ENCODE measurements at places on chromosomes 12 and 14.

DNA sequence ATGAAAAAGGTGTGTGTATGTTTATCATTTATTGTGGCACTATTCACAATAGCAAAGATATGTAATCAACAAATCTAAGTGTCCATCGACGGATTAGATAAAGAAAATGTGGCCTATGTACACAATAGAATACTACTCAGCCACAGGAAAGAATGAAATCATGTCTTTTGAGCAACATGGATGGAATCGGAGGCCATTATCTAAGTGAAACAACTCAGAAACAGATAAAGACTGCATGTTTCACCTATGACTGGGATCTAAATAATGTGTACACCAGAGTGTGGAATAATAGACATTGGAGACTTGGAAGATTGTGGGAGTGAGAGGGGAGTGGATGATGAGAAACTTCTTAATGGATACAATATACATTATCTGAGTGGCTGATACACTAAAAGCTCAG lies 44.0 kb downstream of the CCER1 start:
- DNase-seq, result no peak

GRCh38 chr14:87005280-87005679 lies 987.7 kb downstream of the GALC start:
- no peak for DNase-seq

DNA sequence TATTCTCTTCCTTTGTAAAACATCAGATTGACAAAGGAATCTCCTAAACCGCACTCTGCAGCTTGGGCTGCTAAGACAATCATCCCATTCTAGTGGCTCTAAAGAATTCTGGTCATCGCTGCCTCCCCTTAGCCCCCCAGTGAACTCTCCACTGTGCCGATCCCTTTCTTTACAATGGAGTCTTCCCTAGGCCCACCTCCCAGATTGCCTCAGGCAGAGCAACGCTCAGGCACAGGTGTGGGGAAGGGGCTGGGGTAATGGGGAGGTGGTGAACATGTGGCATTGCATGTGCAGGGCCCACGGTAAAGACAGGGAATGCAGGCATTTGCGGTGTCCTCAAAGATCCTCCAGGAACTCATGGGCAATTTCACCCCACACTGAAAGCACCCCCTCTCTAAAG lies 86.3 kb downstream of the PLEKHG3 start:
- DNase-seq, result no peak

GRCh38 chr12:65529771-65530435 lies 251.4 kb downstream of the MSRB3 start:
- no peak for DNase-seq

- DNase-seq, result no peak
Observed at GRCh38 chr12:106311139-106311538, 8.6 kb downstream of the TCP11L2 start.

GRCh38 chr12:18981732-18982131 lies 147.8 kb upstream of the PLEKHA5 start:
- no peak for DNase-seq

DNA sequence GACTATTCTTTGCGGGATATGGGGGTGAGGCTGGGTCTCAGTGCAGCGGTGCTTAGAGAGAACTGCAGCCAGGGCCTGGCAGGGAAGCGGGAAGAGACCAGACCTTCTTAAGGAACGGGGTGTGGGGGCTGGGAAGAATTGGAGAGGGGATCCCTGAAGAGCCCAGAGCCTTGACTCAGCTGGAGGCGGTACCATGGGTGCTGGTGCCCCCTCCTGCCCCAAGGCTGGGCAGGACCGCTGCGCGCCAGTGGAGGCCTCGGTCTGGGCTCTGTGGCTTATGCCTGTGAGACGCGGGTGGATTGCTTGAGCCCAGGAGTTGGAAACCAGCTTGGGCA lies 1.3 kb upstream of the RNU7-1 start:
- DNase-seq, result no peak

DNA sequence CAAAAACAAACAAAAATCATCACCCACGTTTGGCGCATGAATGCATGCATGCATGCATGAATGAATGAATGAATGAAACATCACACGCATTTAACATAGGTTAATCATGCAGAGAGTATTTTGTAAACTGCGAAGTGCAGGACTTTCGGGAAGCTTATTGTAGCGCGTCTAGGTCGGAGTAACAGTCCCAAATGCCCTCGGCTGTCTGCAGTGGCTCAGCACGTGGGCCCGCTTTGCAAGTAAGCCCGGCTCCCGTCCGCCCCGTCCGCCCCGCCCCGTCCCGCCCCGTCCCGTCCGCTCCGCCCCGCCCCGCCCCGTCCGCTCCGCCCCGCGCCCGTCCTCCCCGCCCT lies 263 bp upstream of the IFT81 start:
- no peak for DNase-seq

- DNase-seq, result no peak
Observed at GRCh38 chr12:130529781-130530180, 186.3 kb downstream of the RIMBP2 start.
